SJSA1 (cell line): ENCODE measurements at places on chromosomes 6 and 20.
A peak's percentile ranks its signal among the peaks of the same experiment; 100 is the strongest.

- no peaks in the 10 kb centered on the region for H3K36me3 ChIP-seq
- H3K27me3 ChIP-seq = no peaks in the 10 kb centered on the region
- H3K27ac ChIP-seq = no peak overlapping the region
- H3K4me1 ChIP-seq = peaks cover 71% of the 10 kb centered on the region
Observed at GRCh38 chr6:11275598-11275997, 43.1 kb upstream of the NEDD9 start.

- H3K4me1 ChIP-seq = peaks cover 20% of the 10 kb centered on the region
- H3K4me3 ChIP-seq = no peak overlapping the region
- H3K27ac ChIP-seq = no peak overlapping the region
- H3K36me3 ChIP-seq = no peaks in the 10 kb centered on the region
- no peaks in the 10 kb centered on the region for H3K27me3 ChIP-seq
Observed at GRCh38 chr20:48278961-48279481, 493.7 kb upstream of the SULF2 start.

- no peak overlapping the region for H3K4me3 ChIP-seq
- H3K4me1 ChIP-seq = no peaks in the 10 kb centered on the region
- no peaks in the 10 kb centered on the region for H3K27me3 ChIP-seq
- no peak overlapping the region for H3K27ac ChIP-seq
- peaks cover 14% of the 10 kb centered on the region for H3K36me3 ChIP-seq
- DNase-seq = no peak
Observed at GRCh38 chr6:130070792-130071191, 52.4 kb downstream of the L3MBTL3 start.

DNA sequence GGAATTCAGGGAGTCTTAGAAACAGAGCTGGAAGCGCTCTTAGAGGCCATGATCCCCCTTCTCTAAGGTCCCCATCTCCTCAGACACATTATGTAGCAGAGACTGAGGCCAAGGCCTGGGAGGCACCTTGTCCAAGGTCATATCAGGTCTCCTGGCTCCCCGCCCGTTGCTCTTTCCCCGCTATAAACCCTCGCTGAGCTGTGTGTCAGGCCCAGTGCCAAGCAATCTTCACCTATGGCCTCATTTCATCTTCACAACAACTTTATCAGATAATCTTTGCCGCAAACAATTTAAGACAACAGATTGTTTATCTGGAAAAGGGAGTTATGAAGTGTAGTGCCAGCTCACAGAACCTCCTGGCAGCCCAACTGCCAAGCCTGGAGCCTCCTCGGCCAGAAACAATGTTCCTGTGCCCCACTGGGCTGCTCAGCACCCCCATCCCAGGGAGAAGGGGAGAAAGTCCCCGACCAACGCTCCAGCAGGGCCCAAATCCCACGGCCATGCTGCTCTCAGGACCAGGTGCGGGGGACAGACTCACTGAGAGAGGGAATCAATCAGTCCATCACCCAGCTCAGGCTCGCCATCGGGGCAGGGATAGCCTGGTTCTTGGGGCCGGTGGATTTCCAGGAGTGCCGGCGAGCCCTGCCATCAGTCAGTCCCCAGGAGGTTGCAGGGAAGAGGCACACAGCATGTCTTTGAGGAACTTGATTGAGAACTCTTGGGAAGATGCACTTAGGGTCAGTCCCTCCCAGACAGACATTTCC lies 16.9 kb upstream of the FANCE start:
- H3K4me3 ChIP-seq = no peak overlapping the region
- no peaks in the 10 kb centered on the region for H3K27me3 ChIP-seq
- DNase-seq = no peak
- no peak overlapping the region for H3K27ac ChIP-seq

DNA sequence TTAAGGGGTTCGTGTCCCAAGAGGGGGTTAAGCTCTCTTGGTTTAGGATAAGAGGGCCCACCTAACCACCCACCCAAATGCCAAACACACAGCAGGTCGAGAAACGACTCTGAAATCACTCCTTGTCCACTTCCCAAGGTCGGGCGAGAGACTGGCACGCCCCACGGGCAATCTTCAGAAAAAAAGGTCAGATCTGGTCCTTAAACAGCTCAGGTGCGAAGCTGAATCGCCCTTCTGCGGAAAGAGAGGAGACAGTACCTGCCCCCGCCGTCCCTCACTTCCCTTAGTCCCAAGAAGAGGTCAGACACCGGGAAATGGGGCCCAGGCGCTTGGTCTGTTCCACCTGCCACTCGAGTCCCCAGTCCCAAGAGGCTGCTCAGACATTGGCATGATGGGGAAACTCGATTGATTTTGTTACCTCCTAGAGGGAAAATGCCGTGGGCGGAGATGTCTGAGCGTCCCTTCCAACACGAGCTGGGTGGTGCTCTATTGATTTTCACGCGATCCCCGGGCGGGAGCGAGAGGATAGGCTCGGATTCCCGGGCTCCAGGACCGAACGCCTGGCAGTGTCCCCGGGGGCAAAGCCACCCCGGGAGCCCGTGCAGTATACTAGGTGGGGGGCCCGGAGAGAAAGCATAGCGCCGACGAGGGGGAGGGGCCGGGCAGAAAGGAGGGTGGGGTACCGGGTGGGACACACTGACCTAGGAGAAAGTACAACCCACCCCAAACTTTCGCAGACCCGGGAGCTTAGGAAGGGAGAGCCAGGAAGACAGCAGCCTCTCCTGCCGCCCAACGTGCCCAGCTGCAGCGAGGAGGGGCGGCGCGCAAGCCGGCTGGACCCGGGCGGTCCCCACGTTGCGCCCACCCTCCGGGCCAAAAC lies 1.1 kb upstream of the SAMD5 start:
- no peaks in the 10 kb centered on the region for H3K27me3 ChIP-seq
- peak overlapping the region; percentile 32 for H3K27ac ChIP-seq
- peaks cover 28% of the 10 kb centered on the region for H3K4me1 ChIP-seq
- peak overlapping the region; percentile 60 for H3K4me3 ChIP-seq

GRCh38 chr6:129845696-129846095 lies 15.4 kb downstream of the TMEM244 start:
- H3K4me3 ChIP-seq = no peak overlapping the region
- DNase-seq = no peak

DNA sequence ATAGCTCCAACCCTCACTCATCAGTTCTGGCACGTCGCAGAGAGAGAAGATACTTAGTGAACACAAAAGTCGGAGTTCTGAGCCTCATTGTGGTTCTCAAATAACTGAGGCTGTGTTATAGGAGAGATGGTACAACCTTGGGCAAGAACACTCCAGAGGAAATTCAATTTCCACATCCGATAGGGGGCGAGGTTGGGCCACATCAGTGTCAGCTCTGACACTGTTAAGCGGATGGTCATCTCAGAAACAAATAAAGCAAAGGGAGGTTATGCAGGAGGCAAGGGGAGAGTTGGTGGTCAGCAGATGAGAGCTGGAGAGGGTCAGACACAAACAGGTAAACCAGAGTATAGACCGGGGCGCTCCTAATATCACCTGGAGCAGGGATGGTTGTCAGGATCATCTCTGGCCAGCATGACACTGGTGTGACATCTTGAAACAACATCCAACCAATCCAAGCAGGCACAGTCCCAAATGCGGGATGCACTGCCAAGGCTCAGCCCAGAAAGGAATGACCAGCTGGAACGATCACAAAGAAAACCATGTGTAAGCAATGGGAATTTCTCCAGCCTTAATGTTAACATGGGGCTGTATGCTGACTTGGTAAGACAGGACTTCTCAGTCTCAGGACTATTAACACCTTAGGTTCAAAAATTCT lies 331.8 kb downstream of the HACE1 start:
- H3K4me3 ChIP-seq = no peak overlapping the region
- no peaks in the 10 kb centered on the region for H3K36me3 ChIP-seq
- no peak overlapping the region for H3K27ac ChIP-seq

- H3K27me3 ChIP-seq = no peaks in the 10 kb centered on the region
- peaks cover 11% of the 10 kb centered on the region for H3K4me1 ChIP-seq
- no peak for DNase-seq
- H3K36me3 ChIP-seq = no peaks in the 10 kb centered on the region
Observed at GRCh38 chr20:51801122-51801822, 1.0 kb downstream of the SALL4 start.

- no peak overlapping the region for H3K4me3 ChIP-seq
- no peaks in the 10 kb centered on the region for H3K27me3 ChIP-seq
- H3K4me1 ChIP-seq = peaks cover 33% of the 10 kb centered on the region
- no peak overlapping the region for H3K27ac ChIP-seq
Observed at GRCh38 chr6:43993881-43994523, 133.2 kb downstream of the MRPL14 start.

GRCh38 chr20:7346562-7346961 lies 579.1 kb downstream of the BMP2 start:
- no peak for DNase-seq
- no peaks in the 10 kb centered on the region for H3K4me1 ChIP-seq

DNA sequence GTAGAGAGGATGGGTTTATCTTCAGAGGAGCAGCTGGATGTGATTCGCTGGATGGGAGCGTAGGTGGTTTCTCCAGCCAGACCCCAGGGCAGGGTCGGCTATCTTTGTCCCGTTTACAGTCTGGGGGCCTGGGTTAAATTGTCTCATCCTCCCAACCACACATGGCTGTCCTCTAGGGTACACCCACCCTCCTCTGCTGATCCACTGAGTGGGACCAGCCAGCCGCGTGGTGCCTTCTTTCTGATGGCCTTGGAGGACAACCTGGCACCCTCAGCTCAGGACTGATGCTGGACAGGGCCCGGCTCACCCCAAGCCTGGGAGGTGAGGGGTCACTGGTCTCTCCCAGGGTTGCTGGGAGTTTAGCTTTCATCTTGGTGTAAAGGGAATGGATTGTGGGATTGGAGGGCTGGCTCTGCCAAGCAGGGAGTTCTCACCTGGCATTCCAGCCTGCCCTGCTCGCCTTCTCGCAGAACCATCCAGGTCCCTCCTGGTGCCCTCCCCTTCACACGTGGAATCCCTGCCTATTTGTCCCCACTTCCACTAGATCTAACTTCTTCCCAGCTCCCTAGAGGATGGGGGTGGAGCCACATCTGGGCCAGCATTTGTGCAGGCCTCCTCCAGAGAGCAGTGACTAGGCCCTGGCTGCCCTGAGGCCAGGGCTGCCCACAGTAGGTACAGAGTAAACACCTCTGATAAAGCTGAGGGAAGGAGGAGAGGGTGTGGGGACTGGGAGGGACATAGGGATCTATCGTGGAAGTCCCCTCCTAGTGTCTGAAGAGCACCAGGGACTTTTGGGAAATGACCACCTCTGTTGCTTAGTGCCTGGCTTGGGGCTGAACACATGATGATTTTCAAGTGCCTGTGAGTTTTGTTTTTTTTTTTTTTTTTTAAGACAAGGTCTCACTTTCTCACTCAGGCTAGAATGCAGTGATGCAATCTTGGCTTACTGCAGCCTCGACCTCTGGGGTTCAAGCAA lies 1.6 kb downstream of the ITPR3 start:
- H3K36me3 ChIP-seq = peaks cover 20% of the 10 kb centered on the region
- peak overlapping the region; percentile 75 for H3K4me3 ChIP-seq
- H3K27me3 ChIP-seq = no peaks in the 10 kb centered on the region

DNA sequence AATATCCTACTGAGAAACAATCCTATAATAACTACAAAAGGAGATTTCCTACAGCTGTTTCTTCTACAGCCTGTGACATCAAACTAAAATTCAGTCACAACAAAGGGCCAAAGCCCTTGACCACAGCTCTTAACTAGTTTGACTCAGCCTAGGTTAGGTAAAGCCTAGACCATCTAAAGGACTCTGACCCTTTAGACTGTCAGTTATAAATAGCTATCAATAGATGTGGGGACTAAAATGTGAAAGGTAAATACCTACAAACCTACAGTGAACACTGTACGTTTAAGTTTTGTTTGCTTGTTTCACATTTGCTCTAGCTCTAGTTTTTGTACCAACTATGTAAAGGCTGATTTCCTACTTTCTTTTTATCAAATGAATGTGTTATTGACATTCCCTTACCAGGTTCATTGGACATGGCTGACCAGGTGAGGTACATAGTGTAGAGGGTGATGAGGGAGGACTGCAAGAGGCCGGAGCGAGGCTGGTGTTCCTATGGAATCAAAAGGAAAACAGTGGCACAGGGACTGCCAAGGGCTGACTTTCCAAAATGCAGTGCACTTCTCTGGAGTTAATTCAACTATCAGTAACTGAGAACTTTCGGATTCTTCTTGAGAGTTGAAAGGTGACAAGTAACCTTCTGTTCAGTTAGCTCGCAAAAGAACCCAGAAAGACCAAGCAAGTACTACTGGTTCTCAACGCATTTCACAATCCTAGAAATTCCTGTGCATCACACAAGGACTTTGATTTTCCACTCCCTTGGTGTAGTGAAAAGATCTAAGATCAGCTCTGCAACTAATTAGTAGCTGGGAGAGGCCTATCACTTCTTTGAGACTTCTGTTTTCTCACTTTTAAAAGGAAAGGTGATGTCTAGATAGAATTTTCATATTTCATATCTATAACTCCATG lies 17.2 kb downstream of the SERINC3 start:
- no peak overlapping the region for H3K4me3 ChIP-seq
- no peaks in the 10 kb centered on the region for H3K4me1 ChIP-seq
- no peaks in the 10 kb centered on the region for H3K27me3 ChIP-seq

DNA sequence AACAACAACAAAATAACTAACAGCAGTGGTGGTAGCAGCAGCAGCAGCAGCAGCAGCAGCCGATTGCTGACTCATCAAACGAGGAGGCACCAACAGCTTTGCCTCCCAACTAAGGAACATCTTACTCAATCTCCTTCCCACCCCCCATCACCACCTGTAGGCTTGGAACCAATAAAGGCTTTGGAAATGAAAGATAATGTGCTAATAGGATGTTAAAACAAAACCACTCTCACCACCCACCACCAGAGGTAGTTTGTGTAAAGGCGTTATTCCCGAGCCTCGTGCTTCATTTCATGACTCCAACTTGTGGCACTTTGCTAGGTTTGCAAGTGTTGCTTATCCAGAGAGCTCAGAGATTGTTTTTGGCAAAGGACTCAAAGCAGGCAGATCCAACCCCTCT lies 346.5 kb downstream of the CD83 start:
- no peak overlapping the region for H3K4me3 ChIP-seq
- H3K36me3 ChIP-seq = no peaks in the 10 kb centered on the region
- no peaks in the 10 kb centered on the region for H3K27me3 ChIP-seq

- peaks cover 16% of the 10 kb centered on the region for H3K4me1 ChIP-seq
- DNase-seq = no peak
- no peak within 1 kb of the TSS for H3K27ac ChIP-seq
- no peaks in the 10 kb centered on the region for H3K36me3 ChIP-seq
- peak within 1 kb of the TSS; percentile 56 for H3K4me3 ChIP-seq
Observed at GRCh38 chr6:107114926-107115694, at the start of gene BEND3. Gene BEND3 (minus strand): TSS chr6:107115515. CDS start chr6:107099285, 16,230 bp downstream.

- H3K36me3 ChIP-seq = no peaks in the 10 kb centered on the region
- H3K4me1 ChIP-seq = peaks cover 16% of the 10 kb centered on the region
- H3K4me3 ChIP-seq = no peak overlapping the region
- no peaks in the 10 kb centered on the region for H3K27me3 ChIP-seq
- H3K27ac ChIP-seq = peak overlapping the region; percentile 36
Observed at GRCh38 chr20:21182832-21183563, 57.1 kb downstream of the KIZ start.

GRCh38 chr20:1757606-1758512 lies 100.3 kb upstream of the SIRPG start:
- peaks cover 25% of the 10 kb centered on the region for H3K27me3 ChIP-seq
- no peak overlapping the region for H3K4me3 ChIP-seq
- H3K36me3 ChIP-seq = no peaks in the 10 kb centered on the region

DNA sequence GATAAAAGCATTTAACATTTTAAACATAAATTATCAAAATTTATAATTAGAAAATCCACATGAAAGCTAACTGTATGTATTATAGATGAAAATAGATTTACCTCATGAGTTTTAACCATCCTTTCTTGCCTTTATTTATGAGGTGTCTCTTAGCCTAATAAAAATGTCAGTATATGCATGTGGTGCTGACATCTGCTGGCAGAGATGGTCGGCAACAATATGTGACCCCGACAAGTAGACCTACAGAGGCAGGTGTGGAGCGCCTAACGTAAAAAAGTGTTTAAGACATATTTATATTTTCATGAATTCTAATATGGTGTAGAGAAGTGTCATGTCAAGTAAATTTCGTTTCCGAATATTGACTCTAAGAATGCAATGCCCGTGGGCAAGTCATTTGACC lies 149.0 kb upstream of the FUT9 start:
- no peak for DNase-seq
- H3K27ac ChIP-seq = no peak overlapping the region
- H3K4me3 ChIP-seq = no peak overlapping the region
- no peaks in the 10 kb centered on the region for H3K36me3 ChIP-seq
- H3K4me1 ChIP-seq = no peaks in the 10 kb centered on the region
